Fibroblast of gingiva (primary cell): ENCODE measurements at places on chromosomes 2 and 18.

GRCh38 chr2:23292024-23292423 lies 93.0 kb upstream of the KLHL29 start:
- DNase-seq, result no peak

- no peak for DNase-seq
Observed at GRCh38 chr2:202716953-202717597, 82.3 kb downstream of the FAM117B start.

DNA sequence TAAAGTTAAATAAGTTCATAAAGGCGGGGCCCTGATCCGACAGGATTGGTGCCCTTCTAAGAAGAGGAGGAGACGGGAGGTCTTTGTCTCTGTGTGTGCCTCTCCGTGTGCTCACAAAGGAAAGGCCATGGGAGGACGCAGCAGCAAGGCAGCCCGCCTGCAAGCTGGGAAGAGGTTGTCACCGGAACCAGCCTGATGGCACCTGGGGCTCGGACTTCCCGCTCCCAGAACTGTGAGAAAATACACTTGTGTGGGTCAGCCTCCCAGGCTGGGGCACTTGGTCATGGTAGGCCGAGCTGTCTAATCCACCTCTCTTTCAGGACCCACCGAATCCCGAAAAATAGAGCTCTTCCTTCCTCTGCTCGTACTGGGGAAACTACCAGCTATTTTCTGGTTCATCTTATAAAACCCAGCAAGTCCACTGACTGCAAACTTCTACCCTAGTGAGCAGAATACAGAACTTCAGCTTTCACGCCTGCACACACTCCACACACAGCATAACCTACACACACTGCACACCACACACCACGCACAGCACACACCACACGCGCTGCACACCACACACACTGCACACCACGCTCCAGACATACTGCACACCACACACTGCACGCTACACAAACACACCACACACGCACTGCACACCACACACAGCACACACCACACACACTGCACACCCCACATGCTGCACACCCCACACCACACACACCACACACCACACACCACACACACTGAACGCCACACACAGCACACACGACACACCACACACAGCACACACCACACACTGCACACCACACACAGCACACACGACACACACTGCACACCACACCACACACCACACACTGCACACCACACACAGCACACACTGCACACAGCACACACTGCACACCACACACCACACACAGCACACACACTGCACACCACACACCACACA lies 58.1 kb downstream of the ASB1 start:
- DNase-seq, result no peak

DNA sequence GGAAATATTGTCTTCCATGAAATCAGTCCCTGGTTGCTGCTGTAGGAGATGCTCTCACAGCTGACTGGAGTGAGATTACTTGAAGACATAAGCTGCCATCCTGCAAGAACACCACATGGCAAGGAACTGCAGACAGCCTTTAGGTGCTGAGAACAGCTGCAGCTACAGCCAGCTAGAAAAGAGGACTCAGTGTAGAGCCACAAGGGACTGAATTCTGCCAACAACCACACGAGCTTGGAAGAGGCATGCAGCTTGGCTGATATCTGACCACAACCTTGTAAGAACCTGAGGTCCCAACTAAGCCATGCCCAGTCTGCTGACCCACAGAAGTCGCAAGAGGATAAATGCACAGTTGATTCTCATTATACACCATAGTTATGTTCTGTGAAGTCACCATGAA lies 181.8 kb upstream of the ARL4C start:
- peak; percentile 98 for DNase-seq

- no peak for DNase-seq
Observed at GRCh38 chr2:54347622-54348021, 91.6 kb upstream of the TSPYL6 start.

DNA sequence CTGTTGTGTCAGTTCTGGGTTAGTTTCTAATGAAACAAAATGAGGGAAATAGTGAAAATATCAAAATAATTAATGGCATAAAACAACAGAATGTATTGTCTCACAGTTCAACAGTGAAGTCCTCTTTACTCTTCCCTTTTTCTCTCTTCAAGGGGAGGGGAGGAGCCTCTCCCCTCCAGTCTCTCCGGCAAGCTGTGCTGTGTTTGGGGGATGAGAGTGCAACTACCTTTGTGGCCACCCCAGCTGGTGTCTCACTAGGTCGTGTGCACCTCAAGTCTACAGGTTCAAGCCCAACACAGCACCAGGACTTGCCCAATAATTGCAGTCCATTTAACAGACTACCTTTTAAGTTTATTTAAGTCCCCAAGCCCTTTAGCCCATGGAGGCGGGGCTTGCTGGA lies 271.7 kb upstream of the DOK6 start:
- no peak for DNase-seq

- DNase-seq, result no peak
Observed at GRCh38 chr2:219017201-219017931, 23.9 kb downstream of the CFAP65 start.

DNA sequence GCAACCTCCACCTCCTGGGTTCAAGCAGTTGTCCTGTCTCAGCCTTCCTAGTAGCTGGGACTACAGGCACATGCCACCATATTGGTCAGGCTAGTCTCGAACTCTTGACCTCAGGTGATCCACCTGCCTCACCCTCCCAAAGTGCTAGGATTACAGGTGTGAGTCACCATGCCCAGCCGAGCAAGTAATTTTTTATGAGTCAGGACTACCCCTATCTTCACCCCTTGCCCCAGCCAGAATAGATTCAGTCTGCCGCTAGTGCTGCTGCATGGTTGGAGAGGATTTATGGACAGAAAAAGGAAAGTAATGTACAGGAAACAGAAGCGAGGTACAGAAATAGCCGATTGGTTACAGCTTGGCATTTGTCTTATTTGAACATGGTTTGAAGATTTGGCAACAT lies 48.9 kb downstream of the BMPR2 start:
- DNase-seq, result no peak

DNA sequence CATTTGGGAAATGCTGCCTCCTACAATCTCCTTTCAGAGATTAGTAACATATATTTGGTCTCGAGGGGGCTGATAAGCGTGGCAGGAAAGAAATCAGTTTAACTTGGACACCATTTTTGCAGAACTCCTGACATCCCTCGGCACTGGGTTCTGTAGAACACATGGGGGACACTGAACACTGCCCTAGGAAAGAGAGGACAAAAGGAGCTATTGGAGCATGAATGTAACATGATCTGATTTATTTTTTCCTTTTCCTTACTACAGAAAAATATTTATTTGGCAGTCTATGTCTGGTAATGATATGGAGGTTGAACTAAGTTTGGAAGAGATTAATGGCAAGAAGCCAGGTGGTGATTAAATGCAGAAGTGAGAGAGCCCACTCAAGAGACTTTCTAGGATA lies 153.8 kb downstream of the AFF3 start:
- DNase-seq, result no peak
